ENCODE measurements at places on chromosomes 16 and 17.

GRCh38 chr17:42268236-42268635, 8.0 kb downstream of the STAT5B start:
- H3K36me3 ChIP-seq: no peaks in the 10 kb centered on the region
- no peak overlapping the region for H3K4me3 ChIP-seq
- H3K27ac ChIP-seq: no peak overlapping the region
- H3K4me1 ChIP-seq: no peaks in the 10 kb centered on the region
- H3K27me3 ChIP-seq: no peaks in the 10 kb centered on the region
- DNase-seq: no peak

DNA sequence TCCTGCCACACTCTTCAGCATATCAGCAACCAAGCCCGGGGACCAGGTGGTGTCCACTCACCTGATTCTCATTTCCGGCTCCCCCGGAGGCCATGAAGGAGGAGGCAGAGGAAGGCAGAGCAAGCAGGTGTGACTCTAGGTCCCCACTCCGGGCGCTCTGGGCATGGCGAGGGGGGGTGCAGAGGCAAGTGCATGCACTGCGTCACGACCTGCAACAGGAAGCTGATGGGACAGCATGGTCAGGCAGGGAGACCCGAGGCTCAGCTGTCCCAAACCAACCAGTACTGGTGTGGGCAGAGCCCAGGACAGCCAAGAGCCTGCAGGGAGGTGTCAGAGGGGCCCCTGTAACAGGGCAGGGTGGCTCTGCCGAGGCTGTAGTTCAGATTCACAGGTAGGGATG, 2.1 kb upstream of the ENGASE start:
- no peak for DNase-seq
- H3K27ac ChIP-seq: no peak overlapping the region
- no peak overlapping the region for H3K4me3 ChIP-seq

- no peaks in the 10 kb centered on the region for H3K27me3 ChIP-seq
- no peaks in the 10 kb centered on the region for H3K36me3 ChIP-seq
- no peaks in the 10 kb centered on the region for H3K4me1 ChIP-seq
- peak overlapping the region; percentile 99 for H3K27ac ChIP-seq
Measured at GRCh38 chr17:42459801-42460281, 1.2 kb downstream of the ATP6V0A1 start.

DNA sequence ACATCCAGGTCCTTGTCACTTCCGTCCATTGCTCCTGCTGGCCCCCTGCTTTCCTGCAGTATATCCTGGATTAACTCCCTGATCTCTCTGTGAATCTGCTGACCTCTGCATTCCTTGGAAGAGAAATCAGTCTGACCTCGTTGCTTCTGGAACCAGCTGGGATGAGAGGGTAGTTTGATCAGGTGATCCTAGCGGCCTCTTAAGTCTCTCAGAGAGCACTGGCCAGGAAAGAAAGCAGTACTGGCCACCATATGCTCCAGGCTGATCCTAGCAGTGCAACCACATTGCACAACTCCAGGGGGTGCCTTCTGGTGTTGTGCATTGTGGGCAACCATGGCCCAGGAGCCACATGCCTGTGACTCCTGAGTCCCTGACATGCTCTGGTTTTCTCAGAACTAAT, 79.2 kb downstream of the ARHGAP23 start:
- H3K27ac ChIP-seq: no peak overlapping the region
- no peak for DNase-seq
- H3K36me3 ChIP-seq: no peaks in the 10 kb centered on the region
- H3K4me1 ChIP-seq: no peaks in the 10 kb centered on the region
- no peaks in the 10 kb centered on the region for H3K27me3 ChIP-seq

- no peaks in the 10 kb centered on the region for H3K27me3 ChIP-seq
- no peaks in the 10 kb centered on the region for H3K4me1 ChIP-seq
- DNase-seq: no peak
Measured at GRCh38 chr16:12544477-12545296, 259.0 kb downstream of the CPPED1 start.

DNA sequence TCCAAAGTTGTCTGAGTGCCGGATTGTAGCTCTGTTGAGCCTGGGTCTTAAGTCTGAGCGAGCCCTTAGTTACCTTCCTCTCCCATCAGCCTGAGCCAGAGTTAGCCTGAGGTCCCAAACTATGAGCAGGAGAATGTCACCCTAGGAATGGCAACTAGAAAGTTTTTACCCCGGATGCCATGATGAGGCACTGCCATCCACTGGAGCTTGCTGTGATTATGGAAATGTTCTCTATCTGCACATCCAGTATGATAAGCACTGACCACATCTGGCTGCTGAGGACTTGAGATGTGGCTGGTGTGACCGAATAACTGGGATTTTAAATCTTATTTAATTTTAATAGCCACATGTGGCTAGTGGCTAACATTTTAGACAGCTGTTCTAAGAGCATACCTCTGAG, 550.0 kb downstream of the CDH13 start:
- no peaks in the 10 kb centered on the region for H3K4me1 ChIP-seq
- H3K36me3 ChIP-seq: no peaks in the 10 kb centered on the region
- H3K27me3 ChIP-seq: no peaks in the 10 kb centered on the region
- H3K27ac ChIP-seq: no peak overlapping the region
- DNase-seq: no peak

DNA sequence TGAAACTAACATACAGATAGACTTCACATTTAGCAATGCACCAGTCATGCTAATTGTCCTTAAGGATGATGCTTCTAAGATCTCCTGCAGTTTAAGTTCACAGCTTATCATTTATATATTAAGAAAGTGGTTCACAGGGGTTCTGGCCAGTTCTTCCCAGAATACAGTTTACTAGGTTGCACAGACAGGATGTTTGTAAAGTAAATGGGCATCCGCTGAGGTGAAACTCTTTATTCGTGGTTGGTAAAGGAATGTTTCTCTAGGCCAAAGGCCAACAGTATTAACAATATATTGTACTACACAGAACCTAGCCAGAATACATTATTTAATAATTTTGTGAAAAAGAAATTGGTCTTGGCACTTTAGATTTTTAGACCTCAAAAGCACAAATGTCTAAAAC, 1427.3 kb downstream of the CDH8 start:
- H3K27ac ChIP-seq: no peak overlapping the region
- H3K4me3 ChIP-seq: no peak overlapping the region
- H3K27me3 ChIP-seq: no peaks in the 10 kb centered on the region
- H3K4me1 ChIP-seq: no peaks in the 10 kb centered on the region
- no peak for DNase-seq

DNA sequence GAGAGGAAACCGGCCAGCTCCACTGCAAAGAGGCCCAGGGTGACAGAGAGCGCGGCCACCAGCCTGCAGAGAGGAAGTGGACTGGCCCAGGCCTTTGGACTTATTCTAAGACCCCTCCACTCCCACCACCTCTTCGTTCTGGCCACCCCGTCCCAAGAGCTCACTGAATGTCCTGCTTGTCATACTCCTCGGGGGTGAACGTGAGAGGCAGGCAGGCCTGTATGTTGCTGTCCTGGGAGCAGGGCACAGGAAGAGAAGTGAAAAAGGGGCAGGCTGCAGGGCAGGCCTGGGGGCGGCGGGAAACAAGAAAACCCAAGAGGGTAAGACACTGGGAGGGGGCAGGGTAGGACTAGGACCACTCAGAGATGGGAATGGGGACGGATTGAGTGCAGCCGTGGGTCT, 384 bp downstream of the TMEM107 start:
- peaks cover 11% of the 10 kb centered on the region for H3K4me1 ChIP-seq
- no peaks in the 10 kb centered on the region for H3K36me3 ChIP-seq
- DNase-seq: no peak
- H3K27ac ChIP-seq: peak overlapping the region; percentile 96
- H3K4me3 ChIP-seq: peak overlapping the region; percentile 48

GRCh38 chr16:3259836-3260235, 3.4 kb upstream of the MEFV start:
- no peak for DNase-seq
- H3K27me3 ChIP-seq: no peaks in the 10 kb centered on the region
- no peak overlapping the region for H3K4me3 ChIP-seq
- H3K36me3 ChIP-seq: no peaks in the 10 kb centered on the region
- no peak overlapping the region for H3K27ac ChIP-seq

GRCh38 chr17:38420518-38420917, 7.7 kb upstream of the ARHGAP23 start:
- no peak overlapping the region for H3K27ac ChIP-seq
- H3K4me1 ChIP-seq: peaks cover 26% of the 10 kb centered on the region
- H3K27me3 ChIP-seq: no peaks in the 10 kb centered on the region
- H3K4me3 ChIP-seq: no peak overlapping the region
